ENCODE measurements at places on chromosomes 1 and 21.

DNA sequence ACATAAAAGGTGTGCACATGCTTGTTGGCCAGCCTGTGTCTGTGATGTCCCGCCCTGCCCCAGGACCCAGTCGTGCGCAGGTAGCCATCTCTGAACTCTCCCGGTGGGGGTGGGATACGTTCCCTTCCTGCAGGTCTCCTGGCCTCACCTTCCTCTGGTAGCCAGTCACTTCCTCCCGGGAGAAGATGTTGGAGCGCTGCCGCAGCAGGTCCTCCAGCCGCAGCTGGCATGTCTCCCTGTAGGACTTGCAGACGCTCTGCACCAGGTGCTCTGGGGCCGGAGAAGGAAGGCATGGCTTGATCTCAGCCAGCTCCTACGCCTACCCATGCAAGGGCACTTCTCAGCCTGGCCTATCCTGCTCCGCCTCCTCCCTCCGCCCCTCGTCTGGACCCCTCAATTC lies 9.2 kb upstream of the LINGO4 start:
- DNase-seq: no peak

- DNase-seq: no peak
Observed at GRCh38 chr1:227763246-227764018, 28.2 kb downstream of the SNAP47 start.

GRCh38 chr1:42282867-42283583 lies 52.0 kb downstream of the FOXJ3 start:
- DNase-seq: no peak

GRCh38 chr1:86389307-86389706 lies 6.8 kb downstream of the ODF2L start:
- DNase-seq: no peak

DNA sequence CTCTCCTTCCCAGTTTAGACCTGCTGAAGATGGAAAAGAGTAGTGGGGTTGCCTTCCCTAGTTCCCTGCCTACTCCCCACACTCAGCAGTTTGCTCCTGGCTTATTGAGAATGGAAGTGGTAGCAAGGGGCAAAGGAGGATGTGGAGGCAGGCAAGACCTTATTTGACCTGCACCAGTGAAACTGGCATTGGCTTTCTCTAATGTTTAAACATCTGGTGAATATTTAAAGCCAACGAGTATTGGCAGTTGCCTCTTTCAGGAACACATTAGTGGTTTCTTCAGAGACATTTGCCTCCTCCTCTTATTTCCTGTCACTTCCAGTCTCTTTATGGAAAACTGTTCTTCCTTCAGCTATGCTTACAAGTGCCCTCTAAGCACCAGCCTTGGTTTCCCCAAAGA lies 62.4 kb upstream of the VAV3 start:
- DNase-seq: no peak

All from stimulated activated CD4-positive, alpha-beta T cell treated with anti-CD3 and anti-CD28 coated beads, Interleukin-4, amount 100 ng/mL, for 24 hours (primary cell).